Activated T-helper 17 cell treated with anti-CD3 and anti-CD28 coated beads, Interleukin-2, amount 50 U/mL, for 72 hours (primary cell): ENCODE measurements at places on chromosomes 11 and 22. TPM values are rescaled to one million over a fixed set of nuclear protein-coding genes. Genes with fewer than 3 reads are reported as not detected.

DNA sequence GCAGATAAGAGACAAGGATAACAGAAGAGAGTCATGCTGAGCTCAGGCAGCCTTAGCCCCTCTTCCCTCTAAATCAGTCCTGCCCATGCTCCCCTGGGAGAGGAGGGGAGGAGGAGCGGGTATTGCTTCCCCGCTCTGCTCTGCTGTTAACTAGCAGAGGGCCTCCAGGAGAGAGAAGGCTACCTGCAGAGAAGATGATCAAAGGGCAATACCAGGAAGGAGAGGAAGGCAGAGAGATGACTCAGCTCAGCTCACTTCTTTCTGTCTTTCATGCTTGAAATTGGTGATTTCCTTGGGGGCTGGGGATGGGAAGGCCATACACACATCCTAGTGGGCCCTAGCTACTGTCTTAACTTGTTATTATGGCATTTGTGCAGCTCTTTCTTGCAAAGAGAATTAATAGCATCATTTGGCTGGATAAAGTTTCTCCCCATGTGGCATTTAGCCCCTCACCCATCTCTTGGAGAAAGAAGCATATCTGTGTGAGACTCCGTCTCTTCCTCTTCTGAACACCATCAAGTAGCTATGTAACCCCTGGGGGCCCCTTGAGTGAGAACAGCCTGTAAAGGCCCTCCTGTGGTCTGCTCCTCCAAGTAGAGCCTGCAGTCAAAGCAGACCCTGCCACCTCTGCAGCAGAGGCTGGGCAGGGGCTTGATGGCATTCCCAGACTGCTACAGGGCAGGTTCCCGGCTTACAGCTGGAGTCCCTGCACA lies 33.4 kb upstream of the AMOTL1 start:
- ATAC-seq, result no peak

Gene SSTR3
- total RNA-seq, result 2.6 TPM

GRCh38 chr11:62241095-62241494 lies 944 bp upstream of the SCGB1D2 start:
- ATAC-seq, result no peak

DNA sequence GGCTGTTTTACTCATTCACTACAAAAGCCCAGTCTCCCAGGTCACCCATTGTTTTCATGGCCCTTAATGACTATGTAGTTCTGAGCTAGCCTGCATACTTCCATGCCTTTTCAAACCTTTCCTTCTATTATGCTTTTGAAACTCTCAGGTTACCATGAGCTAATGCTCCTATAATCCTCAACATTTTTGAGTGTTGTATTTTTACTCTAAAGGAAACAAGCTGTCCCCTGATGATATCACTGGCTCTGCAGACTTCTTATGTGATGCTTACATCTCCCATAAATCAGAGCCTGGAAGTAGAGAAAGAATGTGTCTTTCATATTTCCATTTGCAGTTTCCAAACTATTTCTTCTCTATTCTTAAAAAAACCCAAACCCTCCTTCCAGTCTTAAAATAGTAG lies 159.0 kb upstream of the RAG2 start:
- no peak for ATAC-seq

DNA sequence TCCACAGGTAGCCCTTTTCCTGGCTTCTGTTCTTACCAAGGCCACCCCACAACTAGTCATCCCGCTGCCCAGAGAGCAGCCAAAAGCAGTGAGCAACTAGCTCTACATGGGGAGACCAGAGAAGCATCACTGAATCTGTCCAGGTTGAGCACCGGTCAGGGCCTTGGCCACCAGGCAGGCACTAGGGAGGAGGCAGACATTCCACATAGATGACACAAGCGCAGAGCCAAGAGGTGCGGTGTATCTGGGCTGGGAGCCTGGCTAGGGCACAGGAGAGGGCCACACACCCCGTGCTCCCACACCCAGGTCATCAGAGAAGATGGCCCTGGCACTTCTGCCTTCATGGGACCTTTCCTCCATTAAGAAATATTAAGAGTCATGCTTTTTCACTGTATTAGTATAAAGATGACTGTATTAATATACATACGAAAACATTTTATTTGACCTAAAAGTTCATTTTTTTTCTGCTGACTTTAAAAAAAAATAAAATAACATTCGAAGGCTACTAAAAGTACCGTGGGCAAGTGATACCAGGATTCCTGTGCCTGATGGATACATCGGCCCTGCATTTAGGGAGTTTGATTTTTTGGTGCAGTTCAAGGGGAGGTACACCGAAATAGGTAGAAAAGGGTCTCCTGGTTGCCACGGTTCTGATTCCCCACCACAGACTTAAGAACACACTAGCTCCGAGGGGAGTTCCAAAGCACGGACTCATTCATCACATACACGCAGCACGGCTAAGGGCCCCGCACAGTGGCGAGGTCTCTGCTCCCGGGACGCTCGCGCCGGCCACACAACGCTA lies 1.2 kb downstream of the DGCR2 start:
- no peak for ATAC-seq

GRCh38 chr22:30074994-30075393 lies 5.3 kb upstream of the HORMAD2 start:
- ATAC-seq, result no peak

Gene MIAT
- total RNA-seq, result 81.2 TPM

DNA sequence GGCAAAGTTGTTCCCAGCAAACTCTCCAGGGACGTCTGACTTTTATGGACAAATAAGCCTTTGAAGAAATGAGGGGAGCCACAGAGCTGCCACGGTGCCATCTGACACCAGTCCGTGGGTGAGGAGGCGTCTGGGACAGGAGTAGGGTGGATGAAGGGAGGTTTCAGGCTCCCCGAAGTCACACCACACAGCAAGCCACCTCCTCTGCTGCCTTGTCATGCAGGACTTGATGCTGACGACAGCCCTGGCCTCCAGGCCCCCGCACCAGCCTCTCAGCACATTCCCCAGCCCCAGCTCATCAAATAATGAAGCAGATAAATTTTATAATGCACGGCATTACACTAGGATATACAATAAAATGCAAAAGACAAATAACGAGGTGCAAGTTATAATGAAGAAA lies 156.5 kb downstream of the CEP164 start:
- ATAC-seq, result no peak

DNA sequence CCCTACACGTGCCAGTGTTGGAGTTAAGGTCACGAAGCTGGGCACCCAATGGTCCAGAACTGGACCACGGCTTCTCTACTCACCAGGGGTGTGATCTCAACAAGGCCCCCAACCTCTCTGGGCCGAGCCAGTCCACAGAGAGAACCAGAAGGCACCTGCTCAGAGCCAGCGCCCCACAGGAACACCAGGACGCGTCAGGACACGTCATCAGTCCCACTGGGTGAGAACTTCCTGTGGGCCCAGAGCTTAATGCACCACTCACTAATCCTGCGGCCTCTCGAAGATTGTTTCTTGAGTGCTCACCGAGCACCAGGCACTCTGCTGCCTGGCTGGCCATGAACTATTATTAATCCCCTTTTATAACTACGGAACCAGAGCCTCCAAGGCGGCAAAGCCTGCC lies 10.1 kb downstream of the PHF21B start:
- ATAC-seq, result no peak

- ATAC-seq, result no peak
Observed at GRCh38 chr22:36304429-36304828, 51.5 kb downstream of the APOL1 start.

DNA sequence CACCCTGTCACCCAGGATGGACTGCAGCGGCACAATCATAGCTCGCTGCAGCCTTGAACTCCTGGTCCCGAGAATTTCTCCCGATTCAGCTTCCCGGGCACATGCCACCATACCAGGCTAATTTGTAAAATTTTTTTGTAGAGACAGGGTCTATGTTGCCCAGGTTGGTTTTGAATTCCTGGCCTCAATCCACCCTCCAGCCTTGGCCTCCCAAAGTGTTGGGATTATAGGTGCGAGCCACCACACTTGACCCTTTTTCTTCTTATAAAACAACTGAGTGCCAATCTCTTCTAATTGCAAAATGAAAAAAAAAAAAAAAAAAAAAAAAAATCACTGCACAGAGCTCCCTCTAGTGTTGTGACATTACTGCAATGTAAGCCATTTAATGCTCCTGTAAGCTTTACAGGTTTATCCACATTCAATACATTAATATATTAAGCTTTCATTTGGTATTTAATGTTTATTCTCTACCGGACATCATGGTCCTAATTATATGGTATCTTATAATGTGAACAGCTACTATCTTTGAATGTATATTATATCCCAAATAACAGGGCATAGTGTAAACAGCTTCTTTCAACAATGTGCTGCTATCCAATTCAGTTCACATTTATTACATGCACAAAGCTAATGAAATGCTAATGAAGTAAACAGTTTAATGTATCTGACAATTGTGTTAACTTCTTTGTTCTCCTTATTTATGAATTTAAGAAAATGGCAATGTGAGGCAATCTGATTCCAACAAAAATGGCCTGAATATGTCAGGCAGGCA lies 44.6 kb downstream of the COPB1 start:
- ATAC-seq, result no peak

Gene TP53AIP1
- total RNA-seq, result not detected

DNA sequence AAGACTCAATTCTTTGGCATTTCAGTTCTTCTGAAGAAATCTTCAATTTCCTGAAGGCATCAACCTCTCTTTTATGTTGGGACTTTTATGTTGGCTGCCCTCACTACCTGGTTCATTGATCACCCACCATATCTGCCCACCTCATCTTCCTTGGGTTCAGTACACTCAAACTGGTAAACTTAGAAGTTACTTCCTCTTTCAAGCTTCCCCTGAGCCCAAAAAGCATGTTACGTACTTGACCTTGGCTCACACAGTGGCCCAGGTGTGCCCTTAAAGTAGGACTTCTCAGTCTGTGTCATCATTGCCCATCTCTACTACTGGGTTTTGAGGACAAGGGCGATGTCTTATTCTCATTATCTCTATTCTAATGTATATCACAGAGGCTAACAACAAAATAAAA lies 86.1 kb downstream of the GRIA4 start:
- ATAC-seq, result no peak

DNA sequence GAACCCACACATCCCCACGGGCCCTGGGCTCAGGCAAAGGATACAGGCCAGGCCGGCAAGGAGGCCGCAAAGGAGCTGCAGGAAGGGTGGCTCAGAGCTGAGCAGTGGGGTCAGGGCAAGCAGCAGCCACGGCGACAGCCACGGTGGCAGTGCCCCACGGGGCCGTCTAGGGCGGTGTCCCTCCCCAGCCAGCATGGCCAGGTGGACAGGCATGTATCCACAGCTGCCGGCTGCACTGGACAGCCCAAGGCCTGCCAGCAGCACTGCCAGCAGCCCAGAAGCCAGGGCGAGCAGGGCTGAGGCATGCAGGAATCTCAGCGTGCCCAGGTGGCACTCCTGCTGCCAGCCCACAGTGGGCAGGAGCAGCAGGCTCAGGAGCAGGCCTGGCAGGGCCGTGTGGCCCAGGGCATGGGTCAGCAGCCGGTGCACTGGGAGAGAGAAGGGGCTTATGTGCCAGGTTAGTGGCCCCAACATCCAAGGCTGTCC lies 3.9 kb downstream of the RHBDD3 start:
- no peak for ATAC-seq

Gene TENM4
- 0.15 TPM for total RNA-seq

Gene PDHX
- total RNA-seq, result 23.9 TPM

- no peak for ATAC-seq
Observed at GRCh38 chr11:124890683-124891372, 6.8 kb downstream of the ROBO4 start.

Gene HTR3B
- total RNA-seq, result not detected

GRCh38 chr22:45742866-45743450 lies 71.3 kb downstream of the ATXN10 start:
- ATAC-seq, result no peak

DNA sequence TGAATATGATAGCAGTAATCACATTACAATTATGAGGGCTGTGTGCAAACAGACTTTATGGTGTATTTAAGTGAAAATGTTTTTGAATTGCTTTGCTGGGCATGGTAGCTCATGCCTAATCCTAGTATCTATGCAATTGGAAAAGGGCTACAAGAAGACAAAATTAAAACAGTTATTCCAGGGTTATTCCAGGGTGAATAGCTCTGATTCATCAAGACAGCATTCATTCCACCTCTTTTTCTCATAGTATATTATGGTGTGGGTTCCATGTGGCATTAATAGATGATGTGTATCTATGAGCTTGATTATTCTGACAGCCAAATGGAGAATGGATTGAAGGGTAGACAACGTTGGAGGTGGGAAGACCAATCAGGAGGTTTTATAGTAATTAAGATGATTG lies 12.1 kb upstream of the SIDT2 start:
- ATAC-seq, result no peak

GRCh38 chr22:30158744-30159500 lies 78.7 kb downstream of the HORMAD2 start:
- ATAC-seq, result peak; percentile 72

DNA sequence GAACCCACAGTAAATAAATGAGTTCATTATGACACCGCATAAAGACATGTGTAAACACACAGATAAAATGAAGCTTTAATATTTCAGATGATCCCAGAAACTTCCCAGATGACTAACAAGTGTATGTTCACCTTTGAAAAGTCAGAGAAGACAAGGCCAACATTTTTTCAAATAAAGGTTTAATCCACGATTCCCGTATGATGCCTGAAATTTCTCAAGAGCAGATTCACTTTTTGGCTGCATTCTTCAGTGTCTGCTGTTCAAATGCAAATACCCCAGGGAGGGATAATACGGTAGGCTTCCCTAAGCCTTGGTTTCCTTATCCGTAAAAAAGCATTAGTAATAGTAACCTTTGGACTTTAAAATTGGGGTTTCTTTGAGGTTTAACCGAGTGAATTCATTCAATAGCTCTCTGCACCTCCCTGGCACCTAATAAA lies 62.5 kb downstream of the SYTL2 start:
- ATAC-seq, result no peak

GRCh38 chr11:46801694-46802470 lies 44.2 kb downstream of the CKAP5 start:
- ATAC-seq, result no peak

GRCh38 chr22:37498289-37498909 lies 12.2 kb upstream of the MFNG start:
- peak; percentile 92 for ATAC-seq

DNA sequence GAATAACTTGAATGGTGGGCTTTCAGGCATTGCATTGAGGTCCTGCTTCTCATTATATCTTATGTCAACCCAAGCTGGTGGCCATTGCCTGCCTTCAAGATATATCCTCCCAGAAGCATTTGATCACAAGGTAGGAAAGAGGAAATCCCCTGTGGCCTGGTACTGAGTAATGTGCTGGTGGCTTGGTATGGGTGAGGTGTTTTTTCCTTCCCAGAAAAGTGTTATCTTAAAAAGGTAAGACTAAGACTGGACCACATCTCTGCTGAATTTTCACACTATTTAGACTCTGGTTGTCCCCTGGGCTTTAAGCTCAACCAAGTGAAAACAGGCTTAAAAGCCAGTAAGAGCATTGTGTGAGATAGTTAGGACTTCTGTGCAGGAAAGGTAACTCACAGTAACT lies 3.7 kb downstream of the INSC start:
- peak; percentile 83 for ATAC-seq

Gene TMPRSS6
- 343 TPM for total RNA-seq

DNA sequence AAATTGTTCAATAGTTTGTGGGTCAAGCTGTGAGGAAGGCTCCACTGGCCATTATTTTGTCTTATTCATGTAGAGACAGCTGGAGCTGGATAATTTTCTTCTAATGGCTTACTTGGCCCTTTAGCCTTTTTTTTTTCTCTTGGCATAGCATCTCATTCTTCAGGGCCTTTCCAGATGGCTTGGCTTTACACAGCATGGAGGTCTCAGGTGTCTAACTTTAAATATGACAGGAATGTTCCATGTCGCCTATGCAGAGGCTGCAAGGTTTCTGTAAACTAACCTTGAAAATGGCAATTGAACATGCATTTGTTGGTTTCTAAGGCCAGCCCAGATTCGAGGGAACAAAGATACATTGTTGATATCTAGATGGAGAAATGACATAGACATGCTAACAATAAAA lies 247.9 kb upstream of the CNTN5 start:
- no peak for ATAC-seq

Gene HRAS
- 29.5 TPM for total RNA-seq

Gene DPAGT1
- total RNA-seq, result 85.7 TPM
